Nucleus accumbens (tissue), 56 donors: ENCODE measurements at places on chromosomes 7 and 10.

DNA sequence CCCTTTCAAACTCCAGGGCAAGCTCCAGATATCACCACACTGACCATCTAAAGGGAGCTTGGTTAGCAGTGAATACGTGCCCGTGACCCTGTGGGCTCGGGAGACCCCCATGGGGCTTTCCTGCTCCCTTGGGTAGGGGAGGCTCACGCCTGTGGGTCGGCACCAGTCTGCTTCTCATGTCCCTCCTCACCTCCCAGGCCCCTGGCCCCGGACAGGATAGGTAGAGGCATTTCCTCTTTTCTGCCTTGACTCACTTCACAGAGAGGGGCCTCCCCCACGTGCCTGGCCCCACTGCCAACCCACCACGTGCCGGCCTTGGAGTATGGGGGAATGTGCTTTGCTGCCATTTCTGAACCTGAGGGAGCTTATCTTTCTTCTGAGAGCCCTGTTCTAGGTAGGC is 131.3 kb upstream of the FAM20C start:
- no peak for DNase-seq

DNA sequence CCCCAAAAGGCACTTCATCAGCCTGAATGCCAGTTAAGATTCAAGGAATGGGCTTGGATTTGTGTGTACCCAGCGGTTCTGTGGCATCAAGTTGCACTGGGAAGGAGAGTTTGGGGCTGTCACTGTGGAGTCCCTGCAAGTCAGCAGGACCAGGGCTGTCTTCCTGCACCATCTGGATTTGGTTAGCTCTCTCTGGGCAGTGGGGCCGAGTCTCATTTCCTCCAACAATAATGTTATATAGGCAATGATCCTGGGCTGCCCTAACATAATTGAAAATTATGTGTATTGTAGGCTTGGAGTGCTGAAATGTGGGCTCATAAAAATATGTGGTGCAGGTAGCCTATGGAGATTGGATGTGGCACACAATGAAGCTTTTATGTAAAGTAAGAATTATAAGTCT is 87.2 kb downstream of the TCF7L2 start:
- no peak for DNase-seq

- peak; percentile 15 for DNase-seq
Measured at GRCh38 chr10:33412653-33413361, 78.3 kb upstream of the NRP1 start.

DNA sequence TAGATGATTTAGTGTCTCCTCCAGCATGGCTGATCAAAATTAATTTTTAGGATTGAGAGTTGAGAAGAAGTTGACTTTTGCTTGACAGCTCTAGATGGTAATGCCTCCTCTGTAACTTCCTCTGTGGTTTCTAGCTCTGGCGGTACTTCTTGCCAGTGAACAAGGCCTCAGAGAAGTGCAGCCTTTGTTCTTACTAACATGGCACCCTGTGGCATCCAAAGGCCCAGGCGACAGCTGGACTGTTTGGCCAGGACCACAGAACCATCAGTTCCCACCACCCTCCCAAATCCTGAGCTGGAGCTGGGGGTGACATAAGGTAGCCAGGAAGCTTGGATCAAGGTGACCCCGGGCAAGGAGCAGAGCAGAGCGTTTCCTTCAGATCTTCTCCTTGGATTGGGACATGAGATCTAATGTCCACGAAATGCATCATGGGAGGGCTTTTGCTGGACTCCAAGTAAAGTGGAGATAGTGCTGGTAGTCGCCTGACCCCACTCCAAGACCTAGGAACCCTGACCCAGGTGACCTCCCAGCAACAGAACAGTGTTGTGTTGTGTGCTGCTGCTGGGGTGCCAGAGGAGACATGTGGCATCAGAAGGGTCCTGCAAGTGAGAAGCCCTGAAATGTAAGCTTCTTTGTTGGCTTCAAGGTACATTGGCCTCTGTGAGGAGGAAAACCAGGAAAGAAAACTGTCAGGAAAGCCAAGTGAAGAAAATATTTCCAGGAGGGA is 41.8 kb downstream of the APBB1IP start:
- DNase-seq = no peak

DNA sequence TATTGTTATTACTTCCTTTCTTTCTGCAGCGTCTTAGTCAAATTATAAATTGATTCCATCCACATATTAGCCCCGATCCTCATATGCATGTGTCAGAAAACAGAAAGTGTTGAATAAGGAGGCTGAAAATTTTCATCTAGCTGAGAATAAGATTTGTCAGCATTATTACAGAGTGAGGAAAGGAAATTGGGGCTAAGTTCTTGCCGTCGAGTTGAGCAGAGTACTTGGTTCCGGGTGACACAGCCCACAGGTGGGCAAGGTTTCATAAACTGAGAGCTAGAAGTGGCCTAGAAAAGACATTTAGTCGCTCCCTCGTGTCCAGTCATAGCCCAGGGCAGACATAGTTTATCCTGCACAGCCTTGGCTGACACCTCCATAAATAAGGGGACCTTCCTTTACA is 461.7 kb upstream of the GALNT17 start:
- DNase-seq = no peak

GRCh38 chr7:149690688-149691446 is 82.5 kb downstream of the ZNF467 start:
- no peak for DNase-seq

GRCh38 chr10:79166312-79166721 is 97.6 kb downstream of the ZMIZ1 start:
- DNase-seq = no peak

- DNase-seq = no peak
Measured at GRCh38 chr7:25988640-25989039, 163.4 kb upstream of the NFE2L3 start.

GRCh38 chr10:13003004-13003403 is 1.5 kb upstream of the CCDC3 start:
- no peak for DNase-seq

GRCh38 chr10:132981173-132981555 is 38.8 kb upstream of the CFAP46 start:
- DNase-seq = no peak

DNA sequence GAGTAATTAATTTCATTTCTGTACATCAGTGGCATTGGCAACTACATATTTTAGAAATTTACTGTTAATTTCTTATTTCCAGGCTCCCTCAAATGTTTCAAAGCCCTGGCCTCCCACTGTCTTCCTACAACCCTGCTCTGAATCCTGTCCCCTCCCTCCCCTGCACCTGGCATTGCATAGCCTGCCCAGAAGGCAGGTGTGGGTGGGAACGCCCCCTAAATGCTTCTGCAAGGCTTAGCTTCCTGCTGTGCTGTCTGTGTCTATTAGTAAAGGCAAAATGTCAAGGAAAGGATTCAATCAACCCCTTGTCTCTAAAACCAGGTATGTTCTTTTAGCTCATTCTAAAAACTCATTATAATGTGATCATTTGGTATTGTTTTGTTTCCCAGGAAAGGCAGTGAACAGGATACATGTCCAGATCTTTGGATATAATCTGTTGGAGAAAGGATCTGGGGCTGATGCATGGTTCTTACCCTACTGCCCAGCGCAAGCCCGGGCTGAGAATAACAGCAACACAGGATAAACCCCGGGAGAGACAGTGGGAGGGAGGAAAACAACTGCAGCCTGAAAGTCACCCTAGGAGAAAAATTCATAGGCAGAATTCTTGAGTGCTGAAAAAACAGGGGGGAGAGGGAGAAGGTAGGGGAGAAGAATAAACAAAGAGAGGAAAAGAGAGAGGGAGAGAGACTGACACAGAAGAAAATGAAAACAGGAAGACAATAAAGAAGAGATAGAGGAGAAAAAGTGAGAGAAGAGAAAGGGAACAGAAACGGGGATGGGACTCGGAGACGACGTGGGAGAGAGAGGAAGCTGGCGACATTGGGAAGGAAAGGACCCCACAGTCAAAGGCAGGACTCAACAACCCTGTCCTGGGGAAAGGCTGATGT is 589 bp downstream of the ZNF488 start:
- DNase-seq = no peak
